Skin of body (tissue), 3 donors: ENCODE measurements at places on chromosomes 5 and 9. TPM values are rescaled to one million over a fixed set of nuclear protein-coding genes. Genes with fewer than 3 reads are reported as not detected.

The NEK6 gene
- total RNA-seq, result 27.2 TPM

The QRFP gene
- not detected for total RNA-seq

DNA sequence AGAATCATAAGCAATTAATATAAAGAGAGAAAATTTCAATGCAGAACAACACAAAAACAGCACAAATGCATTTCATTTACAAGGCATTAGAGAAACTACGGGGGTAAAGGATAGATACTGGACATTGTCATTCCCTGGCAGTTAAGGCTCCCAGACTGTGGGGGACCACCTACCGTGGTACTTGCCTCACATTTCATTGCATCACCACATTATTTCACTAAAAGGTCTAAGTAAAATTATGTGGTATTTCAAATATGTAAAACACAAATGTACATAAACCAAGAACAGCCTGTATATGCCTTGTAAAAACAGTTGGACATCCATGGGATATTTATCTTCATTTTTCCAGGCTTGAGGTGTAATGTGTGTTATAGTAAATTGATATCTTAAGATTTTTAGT lies 571.2 kb upstream of the ZNF462 start:
- DNase-seq, result no peak

The ACSL6 gene
- 3.7 TPM for total RNA-seq

The IRGM gene
- total RNA-seq, result 0.39 TPM

- DNase-seq, result no peak
Measured at GRCh38 chr5:90740244-90740799, 181.7 kb downstream of the ADGRV1 start.

DNA sequence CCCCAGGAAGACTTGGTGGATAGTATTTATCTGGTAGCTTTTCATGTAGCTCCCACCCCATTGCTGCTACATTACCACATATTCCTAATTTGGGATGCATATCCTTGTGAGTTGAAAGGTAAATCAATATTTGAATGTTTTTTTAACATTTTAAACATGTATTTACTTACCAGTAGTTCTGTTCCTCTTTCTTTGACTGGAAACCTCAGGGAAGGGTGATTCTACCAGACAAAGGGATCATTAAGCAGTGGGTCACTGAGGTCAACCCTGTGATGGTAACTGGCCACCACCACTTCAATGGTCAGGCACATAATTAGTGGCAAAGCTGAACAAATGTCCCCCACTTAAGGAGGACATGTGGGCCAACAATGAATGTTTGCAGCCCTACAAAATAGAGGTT lies 27.2 kb upstream of the KLF9 start:
- DNase-seq, result no peak

The PGM5 gene
- total RNA-seq, result 13.8 TPM

- no peak for DNase-seq
Measured at GRCh38 chr5:120874081-120874862, 410.2 kb downstream of the PRR16 start.

The HACD4 gene
- 4.7 TPM for total RNA-seq

DNA sequence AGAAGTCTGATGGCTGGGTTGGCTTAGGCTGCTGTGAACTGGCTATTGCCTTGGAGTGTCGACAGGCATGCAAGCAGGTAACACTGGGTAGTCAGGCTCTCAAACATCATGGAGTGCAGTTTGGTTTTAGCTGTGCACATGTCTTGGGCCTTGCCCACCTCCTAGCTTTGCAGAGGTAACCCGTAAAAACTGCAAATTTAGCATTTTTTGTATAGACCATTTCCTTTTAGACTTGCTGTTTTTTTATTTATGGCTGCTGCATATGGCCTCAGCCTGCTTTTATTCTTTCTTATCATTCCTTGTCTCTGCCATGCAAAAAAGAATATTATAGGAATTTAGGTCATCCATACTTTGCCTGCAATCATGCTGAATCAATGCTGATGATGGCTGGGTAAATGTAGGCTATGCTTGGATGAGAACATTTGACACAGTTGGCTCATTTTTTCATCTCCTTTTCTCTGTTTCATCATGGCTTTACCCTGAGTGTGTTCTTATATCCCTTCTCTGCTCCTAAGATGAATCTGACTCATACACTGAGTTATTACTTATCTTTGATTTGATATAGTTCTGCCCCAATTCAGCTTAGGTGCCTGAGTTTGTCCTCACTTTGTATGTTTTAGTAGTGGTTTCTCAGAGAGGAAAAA lies 27.2 kb downstream of the RECK start:
- DNase-seq, result no peak

DNA sequence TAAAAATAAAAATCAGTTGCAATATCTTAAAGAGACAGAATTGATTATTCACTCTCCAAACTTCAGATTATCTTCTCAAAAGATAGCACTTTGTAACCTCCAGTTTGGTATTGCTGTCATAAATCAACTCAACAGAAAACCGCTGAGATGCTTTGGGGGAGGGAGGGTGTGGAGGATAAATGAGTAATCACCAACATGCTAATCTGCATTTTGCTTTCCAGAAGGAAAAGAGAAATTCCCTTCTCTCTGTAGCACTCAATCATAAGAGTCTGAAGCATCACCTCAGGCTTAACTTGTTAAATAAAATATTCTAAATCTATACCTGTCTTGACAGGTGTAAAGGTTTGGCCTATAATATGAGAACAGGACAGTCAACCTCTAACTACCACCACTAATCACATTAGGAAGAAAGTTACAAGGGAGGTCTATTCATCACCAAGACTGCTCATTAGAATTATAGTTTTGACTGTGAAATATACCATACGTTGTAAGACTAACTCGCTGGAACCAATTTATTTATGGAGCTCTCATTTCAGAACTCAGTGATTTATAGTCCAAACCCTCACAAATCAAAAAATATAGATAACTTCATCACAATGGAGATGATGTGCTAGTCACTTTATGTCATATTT lies 89.0 kb downstream of the PIK3R1 start:
- no peak for DNase-seq

GRCh38 chr9:127358023-127358535 lies 38.9 kb upstream of the SLC2A8 start:
- no peak for DNase-seq

The TAF11L5 gene
- total RNA-seq, result not detected

GRCh38 chr9:137678202-137678601 lies 59.4 kb downstream of the EHMT1 start:
- no peak for DNase-seq

- DNase-seq, result no peak
Measured at GRCh38 chr9:70880535-70880934, 240.9 kb downstream of the TRPM3 start.

DNA sequence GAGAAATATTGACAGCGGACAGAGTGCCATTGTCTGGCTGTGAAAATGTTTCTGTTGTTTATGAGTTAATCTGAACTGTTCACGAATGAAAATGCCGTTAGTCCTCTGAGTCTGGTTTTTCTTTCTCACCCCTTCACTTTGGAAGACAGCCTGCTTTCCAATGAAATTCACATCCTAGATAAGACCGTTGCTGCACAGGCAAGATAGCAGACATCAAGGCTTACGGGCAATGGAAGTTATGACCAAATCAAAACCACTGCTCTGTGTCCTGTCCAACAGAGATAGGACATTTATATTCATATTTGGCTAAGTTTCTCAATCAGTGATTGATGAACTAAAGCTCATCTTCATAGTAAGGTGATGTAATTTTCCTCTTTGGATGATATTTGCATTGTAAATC lies 180.0 kb upstream of the DMAC1 start:
- DNase-seq, result no peak

DNA sequence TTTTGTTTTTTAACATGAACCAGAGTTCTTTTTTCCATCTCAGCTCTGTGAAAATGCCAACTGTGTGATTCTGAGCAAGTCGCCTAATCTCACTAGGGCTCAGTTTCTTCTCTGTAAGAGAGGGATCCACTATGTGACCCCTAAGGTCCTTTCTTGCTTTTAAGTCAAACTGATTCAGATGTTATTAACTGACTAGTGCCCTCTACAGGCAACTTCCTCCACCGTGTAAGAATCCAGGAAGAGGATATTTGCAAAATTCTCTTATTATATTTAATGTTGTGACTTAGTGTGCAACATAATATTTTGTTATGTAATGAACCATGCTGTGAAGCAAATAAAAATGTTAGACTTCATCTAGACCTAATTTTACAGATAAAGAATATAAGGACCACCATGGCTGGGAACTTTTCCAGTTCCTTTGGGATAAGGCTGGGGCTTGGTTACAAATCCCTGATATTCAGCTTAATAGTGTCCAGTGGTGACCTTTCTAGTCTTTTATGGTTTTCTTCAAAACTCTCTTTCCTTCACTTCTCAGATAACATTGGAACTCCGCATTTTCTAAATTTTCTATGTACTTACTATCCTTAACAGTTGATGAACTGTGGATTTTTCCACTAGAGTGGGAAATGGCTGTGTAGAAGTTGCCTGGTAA lies 244.7 kb downstream of the PIK3R1 start:
- no peak for DNase-seq

GRCh38 chr5:14702238-14702839 lies 37.8 kb downstream of the OTULIN start:
- no peak for DNase-seq

DNA sequence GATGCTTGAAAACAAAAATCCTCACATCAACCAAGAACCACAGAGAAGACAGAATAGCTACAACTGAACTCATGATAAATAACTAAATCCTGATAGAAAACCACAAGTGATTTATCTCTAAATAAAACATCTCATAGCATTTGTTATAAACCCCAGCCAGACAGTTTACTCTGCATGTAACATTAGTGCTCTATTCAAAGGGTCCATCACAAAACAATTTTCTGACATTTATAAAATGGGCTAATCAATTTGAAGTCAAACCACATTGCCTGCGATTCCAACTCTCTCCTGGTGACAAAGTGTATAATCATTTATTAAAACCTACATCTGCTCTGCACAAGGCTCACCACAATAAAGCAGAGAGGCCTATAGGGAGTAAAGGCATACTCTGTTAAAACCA lies 49.8 kb downstream of the UIMC1 start:
- no peak for DNase-seq

- no peak for DNase-seq
Measured at GRCh38 chr9:72721067-72721466, 199.7 kb downstream of the TMC1 start.

- DNase-seq, result no peak
Measured at GRCh38 chr5:143004361-143005145, 234.4 kb downstream of the ARHGAP26 start.

The IGFBPL1 gene
- 0.79 TPM for total RNA-seq

DNA sequence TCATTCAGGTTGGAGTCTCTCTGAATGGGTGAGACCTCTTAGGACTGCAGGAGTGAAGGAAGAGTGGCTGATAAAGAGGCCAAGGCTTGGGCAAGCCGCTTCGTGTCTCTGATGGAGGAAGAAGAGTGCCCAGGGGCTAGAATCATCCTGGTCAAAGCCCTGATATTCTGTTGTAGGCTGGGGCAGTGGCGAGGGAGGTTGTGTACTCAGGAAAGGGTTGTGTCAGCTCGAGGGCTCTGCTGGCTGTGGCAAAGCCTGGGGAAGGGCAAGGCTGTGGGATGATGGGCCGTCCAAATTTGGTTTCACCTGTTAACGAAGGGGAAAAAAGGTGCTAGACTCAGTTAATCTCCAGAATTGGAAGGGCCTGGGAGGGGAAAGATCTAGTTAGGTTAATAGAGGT lies 2.4 kb upstream of the TRMT10B start:
- DNase-seq, result no peak

- no peak for DNase-seq
Measured at GRCh38 chr5:135157421-135158313, 123.6 kb upstream of the PITX1 start.

GRCh38 chr5:178370102-178370501 lies 137.5 kb upstream of the PHYKPL start:
- no peak for DNase-seq

The IL7R gene
- 2.0 TPM for total RNA-seq

DNA sequence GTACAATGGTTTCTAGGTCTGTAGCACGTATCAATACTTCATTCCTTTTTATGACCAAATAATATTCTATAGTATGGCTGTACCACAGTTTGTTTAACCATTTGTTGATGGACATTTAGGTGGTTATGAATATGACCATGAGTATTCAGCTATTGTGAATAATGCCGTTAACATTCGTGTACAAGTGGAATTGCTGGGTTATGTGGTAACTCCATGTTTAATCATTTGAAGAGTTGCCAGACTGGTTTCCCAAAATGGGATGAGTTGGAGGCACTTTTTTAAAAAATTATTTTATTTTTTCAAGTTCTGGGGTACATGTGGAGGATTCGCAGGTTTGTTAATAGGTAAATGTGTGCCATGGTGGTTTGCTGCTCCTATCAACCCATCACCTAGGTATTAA lies 4.6 kb downstream of the SNX2 start:
- no peak for DNase-seq
